Stimulated activated CD4-positive, alpha-beta T cell treated with anti-CD3 and anti-CD28 coated beads, Interleukin-4, amount 100 ng/mL, for 4 hours (primary cell): ENCODE measurements at places on chromosomes 12 and 14.

- DNase-seq: no peak
Observed at GRCh38 chr12:58915037-58915436, 5.3 kb downstream of the LRIG3 start.

DNA sequence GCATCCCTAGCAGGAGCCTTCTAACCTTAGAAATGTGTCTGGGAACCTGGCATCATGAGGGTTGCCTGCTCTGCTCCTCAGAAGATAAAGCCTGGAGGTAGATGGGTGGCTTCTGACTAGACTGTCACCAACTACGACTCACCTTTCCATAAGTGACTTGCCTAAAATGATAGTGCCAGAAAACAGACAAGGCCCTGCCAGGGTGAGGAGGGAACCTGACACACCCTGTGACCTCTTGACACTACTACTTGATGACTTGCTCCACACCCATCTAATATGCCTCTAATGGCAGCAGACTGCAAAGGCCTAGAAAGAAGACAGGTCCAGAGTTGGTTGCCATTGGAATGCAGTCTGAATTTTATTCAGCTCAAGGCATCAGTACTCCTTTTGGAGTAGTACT, 9.4 kb downstream of the RNF41 start:
- no peak for DNase-seq

DNA sequence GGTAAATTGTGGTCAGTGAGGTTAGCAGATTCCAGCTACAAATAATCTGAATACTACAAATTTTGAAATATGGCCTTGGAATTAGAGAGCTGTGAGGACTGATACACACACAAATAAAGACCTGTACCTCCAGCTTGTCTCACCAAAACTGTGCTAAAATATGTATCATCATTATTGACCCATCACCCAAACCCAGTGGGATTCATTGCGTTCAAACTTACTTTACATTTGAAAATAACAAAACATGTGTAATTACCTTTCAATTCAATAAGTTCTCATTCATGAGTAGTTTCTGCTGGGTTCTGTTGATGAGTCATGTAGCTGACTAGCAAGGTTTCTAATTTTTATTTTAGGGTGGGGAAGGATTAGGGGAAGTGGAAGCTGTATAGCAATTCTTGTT, 170.9 kb downstream of the MSRB3 start:
- DNase-seq: no peak

DNA sequence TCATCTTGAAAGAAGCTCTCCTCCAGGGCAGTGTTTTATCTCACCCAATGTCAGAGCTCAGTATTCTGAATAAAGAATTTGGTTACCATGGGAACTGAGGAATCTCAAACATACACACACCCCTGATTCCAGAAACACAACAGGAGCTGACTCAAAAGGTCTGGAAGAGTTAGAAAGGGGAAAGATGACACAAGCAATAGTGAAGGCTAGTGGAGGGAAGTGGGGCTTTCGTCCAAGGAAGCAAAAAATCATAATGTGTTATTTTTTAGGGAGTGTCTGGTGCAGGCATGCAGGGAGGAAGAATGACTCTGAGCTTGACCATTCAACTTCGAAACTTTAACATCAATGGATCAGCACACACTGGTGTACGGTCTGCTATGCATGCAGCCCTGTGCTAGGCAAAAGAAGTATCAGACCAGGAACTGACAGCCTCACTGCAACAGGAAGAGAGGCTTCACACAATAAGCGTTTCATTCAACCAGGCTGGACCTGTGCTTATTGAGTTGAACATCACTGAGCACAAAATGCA, 20.3 kb downstream of the HEBP1 start:
- DNase-seq: no peak

DNA sequence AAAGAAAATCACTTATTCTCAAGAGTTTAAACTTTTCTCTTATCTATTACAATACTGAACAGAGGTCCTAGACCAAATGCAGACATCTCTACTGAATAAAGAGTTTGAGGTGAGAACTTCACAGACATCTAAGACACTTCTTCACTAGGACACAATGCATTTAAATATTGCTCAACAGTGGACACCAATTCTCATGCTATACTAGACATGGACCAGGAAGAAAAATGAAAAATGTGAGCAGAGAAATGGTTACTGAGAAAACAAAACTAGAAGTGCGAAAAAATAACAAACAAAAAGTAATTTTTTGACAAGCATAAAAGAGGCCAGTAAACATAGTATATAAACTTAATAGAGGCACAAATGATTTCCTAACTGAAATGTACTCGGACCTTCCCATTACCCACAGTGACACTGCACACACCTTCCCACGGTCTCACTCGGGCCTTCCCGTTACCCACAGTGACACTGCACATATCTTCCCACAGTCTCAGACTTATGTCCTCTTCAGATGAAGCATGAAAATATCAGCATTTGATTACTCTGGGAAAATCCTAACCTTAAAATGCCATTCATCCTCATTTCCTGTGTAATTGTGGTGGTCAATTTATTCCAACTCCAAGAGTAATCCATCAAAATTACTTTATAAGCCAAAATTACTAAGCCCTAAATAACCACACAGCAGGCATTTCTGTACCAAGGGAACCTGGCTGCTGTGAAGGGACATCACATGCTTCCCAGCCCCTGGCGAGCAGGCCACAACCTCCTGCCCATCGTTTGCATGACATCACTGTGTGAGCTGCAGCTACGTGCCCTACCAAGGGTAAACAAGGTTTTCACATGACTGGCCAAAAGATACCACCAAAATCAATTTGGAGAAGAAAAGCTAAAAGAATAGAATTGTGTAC, 6.4 kb downstream of the SLC15A4 start:
- no peak for DNase-seq

GRCh38 chr12:25023808-25024207, 74.9 kb upstream of the BCAT1 start:
- no peak for DNase-seq

GRCh38 chr14:56142314-56142713, 24.1 kb downstream of the PELI2 start:
- DNase-seq: no peak

DNA sequence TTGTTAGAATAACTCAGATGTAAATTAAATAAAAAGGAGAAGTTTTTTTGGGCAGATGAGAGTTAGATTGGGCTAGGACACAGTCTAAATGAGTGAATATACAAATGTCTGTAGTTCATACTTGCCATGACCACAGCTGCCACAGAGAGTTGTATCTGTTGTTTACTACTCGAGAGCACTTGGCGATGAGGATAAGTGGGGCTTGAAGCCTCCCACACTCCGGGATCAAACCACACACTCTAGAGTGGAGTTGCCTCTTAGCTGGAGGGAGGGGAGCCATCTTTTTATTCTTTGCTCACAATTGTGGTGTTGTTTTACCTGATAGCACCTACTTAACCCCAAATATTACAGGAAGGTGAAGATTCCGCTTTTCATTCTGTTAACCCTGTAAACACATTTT, 27.5 kb downstream of the BEST3 start:
- no peak for DNase-seq

- no peak for DNase-seq
Observed at GRCh38 chr12:67666605-67667004, 18.1 kb downstream of the DYRK2 start.

DNA sequence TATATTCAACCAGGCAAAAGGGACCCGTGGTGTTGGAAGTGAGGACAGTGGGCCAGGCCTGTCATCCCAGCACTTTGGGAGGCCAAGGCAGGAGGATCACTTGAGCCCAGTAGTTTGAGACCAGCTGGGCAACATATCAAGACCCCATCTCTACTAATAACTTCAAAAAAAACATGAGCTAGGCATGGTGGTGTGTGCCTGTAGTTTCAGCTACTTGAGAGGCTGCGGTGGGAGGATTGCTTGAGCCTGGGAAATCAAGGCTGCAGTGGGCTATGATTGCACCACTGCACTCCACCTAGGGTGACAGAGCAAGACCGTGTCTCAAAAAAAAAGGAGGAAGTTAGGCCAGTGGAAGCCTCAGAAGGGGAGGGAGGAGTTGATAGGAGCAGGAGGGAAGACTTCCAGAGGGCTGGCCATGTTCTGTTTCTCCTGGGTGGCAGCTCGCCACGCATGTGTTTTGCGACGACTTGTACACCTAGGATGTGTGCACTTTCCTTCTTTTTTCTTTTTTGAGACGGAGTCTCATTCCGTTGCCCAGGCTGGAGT, 10.1 kb downstream of the SLC25A29 start:
- DNase-seq: no peak

GRCh38 chr12:99121546-99121945, 476.5 kb downstream of the APAF1 start:
- no peak for DNase-seq

DNA sequence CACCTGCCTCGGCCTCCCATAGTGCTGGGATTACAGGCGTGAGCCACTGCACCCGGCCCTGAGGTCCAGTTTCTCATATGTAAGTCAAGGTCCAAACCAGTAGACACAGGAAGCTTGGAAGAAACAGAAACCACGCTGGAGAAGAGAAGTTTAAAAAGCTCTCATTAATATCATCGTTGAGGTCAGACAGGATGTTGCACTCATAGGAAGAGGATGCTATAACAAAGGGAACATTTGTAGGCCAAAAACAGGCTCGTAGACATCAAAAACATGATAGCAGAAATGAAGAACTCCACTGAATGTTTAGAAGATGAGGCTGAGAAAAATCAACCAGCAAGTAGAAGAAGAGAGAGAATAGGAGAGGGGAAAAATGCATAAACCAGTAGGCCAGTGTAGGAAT, 46.8 kb downstream of the ACACB start:
- DNase-seq: no peak

DNA sequence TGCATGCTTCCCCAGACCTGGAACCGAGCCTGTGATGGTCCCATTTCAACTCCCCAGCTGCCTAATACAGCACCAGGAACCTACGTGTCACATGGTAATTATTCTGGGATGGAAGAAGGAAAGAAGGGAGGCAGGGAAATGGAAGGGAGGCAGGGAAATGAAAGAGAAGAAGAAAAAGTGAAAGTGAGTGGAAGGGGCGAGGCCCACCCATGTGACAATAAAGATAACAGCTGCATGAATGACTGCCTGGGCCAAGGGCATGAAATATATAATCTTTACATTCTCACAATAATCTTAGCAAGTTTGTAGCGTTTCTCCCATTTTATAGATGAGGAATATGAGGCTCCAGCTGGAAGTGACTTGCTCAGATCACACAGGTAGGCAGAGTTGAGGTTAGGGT, 245.0 kb upstream of the PWP1 start:
- no peak for DNase-seq

GRCh38 chr12:68602720-68603119, 8.0 kb upstream of the RAP1B start:
- no peak for DNase-seq

DNA sequence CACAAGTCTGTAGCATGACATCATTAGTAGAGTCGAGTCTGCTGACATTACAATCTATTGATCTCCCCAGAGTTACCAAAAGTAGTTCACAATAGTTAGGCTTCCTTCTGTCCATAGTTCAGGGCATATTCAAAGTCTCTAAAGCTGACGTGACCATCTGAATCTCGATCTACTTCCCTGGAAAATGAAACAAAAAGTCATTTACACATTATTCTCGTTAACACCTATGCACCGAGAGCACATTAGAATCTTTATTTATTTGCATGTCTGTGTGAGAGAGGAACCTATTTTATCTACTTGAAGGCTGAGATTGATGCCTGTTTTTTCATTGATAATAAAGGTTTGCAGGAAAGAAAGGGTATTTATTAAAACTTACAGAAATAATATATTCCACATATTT, 157.4 kb downstream of the EFCAB11 start:
- DNase-seq: no peak

DNA sequence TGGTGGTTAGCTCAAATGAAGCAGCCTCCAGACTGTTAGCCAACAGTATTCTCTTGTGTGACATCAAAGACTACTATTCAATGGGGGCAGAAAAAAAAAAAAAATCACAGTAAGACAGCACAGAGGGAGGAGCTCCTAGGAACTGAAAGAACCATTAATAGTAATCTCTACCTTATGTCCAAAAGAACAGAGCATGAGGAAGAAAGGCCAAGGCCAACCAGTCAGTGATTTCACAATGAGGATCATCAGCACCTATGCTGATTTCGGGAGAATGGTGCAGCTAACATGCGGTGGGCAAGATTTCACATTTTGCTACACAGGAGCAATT, 66.3 kb upstream of the SOX5 start:
- no peak for DNase-seq

GRCh38 chr12:46205294-46205693, 63.5 kb downstream of the SLC38A1 start:
- DNase-seq: no peak

DNA sequence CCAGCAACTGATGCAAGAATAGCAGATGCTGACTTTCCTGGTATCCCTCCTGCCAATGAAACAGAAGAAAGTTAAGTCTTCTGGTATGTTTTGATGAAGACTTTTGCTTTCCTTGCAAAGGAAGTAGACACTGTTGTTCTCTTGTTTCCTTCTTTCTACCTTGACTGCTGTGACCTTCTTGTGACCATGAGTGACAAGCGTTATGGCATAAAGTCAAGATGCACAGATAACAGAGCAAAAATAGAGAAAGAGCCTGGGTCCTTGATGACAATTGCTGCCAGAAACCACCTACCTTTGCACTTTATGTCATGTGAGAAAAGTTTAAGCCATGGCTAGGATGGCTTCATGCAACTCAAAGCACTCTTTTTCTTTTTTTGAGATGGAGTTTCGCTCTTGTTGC, 49.2 kb upstream of the LTA4H start:
- no peak for DNase-seq

DNA sequence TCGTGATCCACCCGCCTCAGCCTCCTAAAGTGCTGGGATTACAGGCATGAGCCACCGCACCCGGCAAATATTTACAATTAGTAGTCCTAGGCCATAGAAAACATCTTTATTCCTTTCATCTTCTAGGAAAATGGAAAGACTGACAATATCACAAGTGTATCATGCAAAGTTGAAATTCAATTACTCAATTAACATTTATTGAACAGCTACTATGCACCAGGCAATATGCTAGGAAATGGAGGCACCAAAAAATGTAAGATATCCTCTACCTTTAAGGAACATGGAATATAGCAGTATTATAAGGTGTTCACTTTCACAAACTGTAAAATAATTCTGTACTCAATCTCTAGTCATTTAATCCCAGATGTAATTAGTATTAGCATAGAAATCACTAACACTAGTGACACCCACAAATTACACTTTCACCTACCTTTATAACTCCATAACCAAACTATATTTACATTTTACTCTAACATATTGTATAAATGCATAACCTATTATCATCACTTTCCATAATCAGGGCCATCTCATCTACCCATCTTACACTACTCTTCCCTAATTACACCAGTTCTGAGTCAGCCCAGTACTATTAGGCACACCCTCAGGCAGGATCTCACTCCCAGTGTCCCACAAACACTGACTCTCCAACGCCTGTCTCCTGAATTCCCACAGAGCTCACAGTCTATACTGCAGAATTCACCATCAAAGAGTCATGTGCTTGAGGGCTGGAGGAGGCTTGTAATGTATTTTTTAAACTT, 10.4 kb downstream of the CORO1C start:
- DNase-seq: no peak

GRCh38 chr12:1834186-1834925, 14.0 kb downstream of the LRTM2 start:
- no peak for DNase-seq

DNA sequence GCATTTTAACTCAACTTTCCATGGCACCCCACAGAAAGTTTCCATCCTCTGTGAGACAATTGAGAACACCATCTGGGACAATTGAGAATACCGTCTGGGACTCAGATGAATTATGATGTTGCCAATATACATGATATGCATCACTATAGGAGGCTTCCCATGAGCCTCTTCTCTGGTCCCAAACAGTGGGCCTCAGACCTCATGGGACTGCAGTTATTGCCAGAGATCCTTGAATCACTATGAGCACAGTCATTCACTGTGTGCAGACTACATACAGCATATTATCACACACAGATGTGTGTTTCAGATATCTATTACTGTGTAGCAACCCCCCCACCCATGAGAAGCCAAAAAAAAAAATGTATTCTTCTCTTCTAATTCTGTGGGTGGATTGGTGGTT, 134.4 kb downstream of the GXYLT1 start:
- DNase-seq: no peak
